ENCODE measurements at places on chromosomes 7 and 10.

GRCh38 chr10:48419714-48420113 lies 113.2 kb downstream of the MAPK8 start:
- no peak for DNase-seq

DNA sequence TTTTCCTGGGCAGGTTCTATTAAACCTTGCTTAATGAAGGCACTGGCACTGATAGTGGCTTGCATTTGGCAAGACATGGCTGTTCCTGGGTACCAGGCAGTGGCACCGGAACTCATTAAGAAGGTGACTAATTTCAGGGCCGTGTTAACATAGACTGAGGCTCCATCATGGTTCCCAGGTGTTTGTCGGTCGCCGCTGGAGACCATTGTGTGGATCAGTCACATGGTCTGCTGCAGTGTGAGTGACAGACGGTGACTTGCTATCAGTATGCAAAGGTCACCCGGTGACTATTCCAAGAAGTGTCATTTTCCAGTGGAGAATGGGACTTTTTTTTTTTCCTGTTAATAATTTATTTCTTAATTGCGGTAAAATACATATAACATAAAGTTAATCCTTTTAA lies 106.3 kb downstream of the INSYN2A start:
- no peak for DNase-seq

DNA sequence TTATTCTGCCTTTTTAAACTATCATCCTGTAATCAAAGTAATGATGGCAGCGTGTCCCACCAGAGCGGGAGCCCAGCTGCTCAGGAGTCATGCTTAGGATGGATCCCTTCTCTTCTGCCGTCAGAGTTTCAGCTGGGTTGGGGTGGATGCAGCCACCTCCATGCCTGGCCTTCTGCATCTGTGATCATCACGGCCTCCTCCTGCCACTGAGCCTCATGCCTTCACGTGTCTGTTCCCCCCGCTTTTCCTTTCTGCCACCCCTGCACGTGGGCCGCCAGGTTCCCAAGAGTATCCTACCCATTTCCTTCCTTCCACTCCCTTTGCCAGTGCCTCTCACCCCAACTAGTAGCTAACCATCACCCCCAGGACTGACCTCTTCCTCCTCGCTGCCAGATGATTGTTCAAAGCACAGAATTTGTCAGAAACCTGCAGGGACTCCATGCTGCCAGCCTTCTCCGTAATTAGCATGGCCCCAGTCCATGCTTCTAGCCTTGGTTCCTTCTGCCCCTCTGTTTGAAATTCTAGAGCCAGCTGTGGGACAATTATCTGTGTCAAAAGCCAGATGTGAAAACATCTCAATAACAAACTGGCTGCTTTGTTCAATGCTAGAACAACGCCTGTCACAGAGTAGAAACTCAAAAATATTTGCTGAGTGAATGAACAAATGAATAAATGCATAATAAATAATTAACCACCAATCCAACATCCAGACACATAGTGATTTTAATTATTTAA lies 151.7 kb downstream of the EGFR start:
- no peak for DNase-seq

DNA sequence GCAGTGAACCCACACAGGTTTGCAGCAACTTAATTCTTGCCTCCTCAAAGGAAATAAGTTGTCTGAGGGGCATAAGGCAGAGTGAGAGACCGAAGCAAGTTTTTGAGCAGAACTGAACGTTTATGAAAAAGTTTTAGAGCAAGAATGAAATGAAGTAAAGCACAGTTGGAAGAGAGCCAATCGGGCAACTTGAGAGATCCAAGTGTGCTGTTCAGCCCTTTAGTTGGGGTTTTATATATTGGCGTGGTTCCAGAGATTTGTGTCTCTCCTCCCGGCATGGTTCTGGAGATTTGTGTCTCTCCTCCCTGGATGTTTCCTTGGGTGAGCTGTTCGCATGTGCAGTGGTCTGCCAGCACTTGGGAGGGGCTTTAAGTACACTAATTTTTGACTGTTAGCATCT lies 141.4 kb upstream of the DGKB start:
- DNase-seq = no peak

DNA sequence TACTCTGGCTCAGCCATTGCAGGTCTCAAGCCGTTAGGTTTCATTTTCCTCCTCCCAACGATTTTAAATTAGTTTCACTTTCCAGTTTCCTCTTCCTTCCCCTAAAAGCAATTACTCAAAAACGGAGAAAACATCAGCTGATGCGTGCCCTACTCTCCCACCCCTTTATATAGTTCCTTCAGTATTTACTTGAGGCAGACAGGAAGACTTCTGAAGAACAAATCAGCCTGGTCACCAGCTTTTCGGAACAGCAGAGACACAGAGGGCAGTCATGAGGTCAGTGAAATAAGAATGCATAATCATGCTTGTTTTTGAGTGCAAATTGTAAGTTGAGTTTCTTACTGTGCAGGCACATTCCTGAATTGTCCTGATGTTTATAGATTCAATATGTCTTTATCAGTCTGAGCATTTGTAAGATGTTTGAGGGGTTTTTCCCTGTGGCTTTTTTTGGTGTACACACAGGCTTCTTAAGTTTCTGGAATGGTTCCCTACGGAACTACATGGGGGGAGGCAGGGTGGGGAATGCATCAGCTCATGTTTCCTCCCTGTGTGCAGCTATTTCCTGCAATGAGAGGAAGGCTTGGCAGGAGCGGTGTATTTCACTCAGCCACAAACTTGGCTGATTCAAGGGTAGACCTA lies at the start of gene IFIT3:
Gene IFIT3 (plus strand): TSS at position 195 of the 639 bp plus-strand sequence. CDS start 77 bp downstream, at position 272.
- no peak for DNase-seq

GRCh38 chr10:90204956-90205314 lies 503.5 kb downstream of the KIF20B start:
- DNase-seq = no peak

GRCh38 chr10:371515-371914 lies 236.3 kb downstream of the ZMYND11 start:
- no peak for DNase-seq

- no peak for DNase-seq
Observed at GRCh38 chr7:41702635-41703371, at the start of gene INHBA. Gene INHBA, minus strand, starts transcription at chr7:41703090. Its CDS starts 2,716 bp downstream, at chr7:41700374.

- DNase-seq = no peak
Observed at GRCh38 chr7:102221961-102222360, 64.7 kb upstream of the SH2B2 start.

DNA sequence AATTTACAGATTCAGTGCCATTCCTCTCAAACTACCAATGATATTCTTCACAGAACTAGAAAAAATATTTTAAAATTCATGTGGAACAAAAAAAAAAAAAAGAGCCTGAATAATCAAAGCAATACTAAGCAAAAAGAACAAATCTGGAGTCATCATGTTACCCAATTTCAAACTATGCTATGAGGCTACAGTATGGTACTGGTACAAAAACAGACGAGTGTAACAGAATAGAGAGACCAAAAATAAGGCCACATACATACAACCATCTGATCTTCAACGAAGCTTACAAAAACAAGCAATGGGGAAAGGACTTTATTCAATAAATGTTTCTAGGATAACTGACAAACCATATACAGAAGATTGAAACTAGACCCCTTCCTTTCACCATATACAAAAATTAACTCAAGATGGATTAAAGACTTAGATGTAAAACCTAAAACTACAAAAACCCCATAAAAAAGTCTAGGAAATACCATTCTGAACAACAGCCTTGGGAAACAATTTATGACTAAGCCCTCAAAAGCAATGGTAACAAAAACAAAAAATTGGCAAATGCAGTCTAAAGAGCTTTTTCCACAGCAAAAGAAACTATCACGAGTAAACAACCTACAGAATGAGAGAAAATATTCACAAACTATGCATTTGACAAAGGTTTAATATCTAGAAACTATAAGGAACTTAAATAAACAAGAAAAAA lies 207.7 kb downstream of the PTN start:
- no peak for DNase-seq

GRCh38 chr7:106614751-106615150 lies 46.2 kb downstream of the CCDC71L start:
- DNase-seq = no peak

- no peak for DNase-seq
Observed at GRCh38 chr10:44756216-44756615, 154.9 kb upstream of the TMEM72 start.

DNA sequence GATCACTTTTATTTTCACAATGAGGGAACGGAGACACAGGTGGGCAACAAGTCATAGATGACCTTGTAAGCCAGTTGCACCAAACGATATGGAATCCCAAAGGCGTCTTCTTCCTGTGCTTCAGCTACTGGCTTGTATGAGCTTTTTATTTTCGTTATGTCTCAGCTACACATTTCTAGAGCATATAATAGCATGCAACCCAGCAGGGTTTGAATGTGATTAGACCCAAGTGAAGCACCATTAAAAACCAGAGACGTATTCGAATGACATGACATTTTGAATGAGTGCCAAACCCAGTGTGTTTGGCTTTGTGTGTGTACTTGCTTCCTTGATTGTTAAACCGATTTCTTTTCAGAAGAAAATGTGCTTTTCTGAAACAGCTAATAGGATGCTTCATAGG lies 963.2 kb upstream of the CELF2 start:
- no peak for DNase-seq

DNA sequence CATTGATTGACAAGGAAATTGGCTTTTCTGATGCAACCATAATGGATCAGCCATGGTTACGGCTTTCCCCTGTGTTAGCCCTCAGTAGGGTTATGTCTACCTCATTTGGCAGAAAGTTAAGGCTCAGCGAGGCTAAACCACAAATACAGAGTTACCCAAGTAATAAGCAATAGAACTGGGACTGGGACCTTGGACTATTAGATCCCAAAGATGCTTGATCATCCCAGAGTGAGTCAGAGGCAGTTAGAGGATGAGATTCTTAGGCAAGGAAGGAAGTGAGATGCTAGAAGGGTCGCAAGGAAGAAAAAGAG lies 401.4 kb downstream of the TNS3 start:
- no peak for DNase-seq

GRCh38 chr10:71598621-71599055 lies 120.9 kb downstream of the C10orf105 start:
- DNase-seq = no peak

GRCh38 chr10:109889867-109890266 lies 33.4 kb downstream of the XPNPEP1 start:
- no peak for DNase-seq

DNA sequence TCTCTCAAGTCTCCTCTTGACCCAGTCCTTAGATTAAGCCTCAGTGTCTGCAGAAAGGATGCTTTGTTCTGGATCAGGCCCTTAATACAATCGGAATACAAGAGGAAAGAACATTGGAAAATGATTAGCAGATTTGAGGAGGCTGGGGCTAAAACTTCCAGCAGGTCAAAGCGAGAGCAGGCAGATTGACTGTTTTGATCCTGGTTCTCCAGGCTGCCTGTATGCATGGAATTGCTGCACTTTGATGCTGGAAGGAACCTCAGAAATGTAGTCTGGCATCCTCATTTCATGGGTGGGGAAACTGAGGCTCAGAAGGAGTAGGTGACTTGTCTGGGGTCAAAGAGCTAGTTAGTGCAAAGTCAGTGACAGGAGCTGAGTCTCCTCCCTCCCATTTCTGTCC lies 202.8 kb downstream of the EMX2 start:
- DNase-seq = no peak

DNA sequence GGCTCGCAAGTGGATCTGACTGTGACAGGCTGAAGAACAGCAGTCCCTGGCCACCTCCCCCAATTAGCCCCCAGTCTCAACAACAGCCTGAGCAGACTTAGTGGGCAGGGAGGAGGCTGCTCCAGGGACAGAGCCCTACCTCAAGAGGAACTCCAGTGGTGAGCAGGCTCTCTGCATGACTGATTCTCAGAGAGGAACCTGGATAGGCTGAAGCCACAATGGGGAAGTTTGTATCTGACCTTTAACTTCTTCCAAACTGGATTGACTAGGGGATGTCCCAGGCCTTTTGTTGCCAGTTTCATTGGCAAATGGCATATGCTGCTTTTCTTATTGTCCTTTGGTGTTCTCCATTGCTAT lies 93.0 kb downstream of the ARHGAP22 start:
- DNase-seq = no peak

DNA sequence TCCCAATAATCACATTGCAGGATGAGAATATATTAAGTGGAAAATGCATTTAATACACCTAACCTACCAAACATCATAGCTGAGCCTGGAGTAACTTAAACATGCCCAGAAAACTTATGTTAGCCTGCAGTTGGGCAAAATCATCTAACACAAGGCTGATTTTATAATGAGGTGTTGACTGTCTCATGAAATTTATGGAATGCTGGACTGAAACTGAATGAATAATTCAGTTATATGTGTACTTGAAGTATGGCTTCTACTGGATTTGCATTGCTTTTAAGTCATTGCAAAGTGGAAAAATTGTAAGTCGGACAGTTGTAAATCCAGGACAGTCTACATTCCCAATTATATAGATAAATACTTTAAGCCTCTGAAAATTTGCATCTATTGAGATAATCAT lies 5.4 kb downstream of the SFTPA1 start:
- DNase-seq = no peak

GRCh38 chr10:95031656-95032055 lies 37.6 kb downstream of the CYP2C8 start:
- no peak for DNase-seq

- DNase-seq = no peak
Observed at GRCh38 chr10:93436591-93437085, 45.5 kb downstream of the MYOF start.

DNA sequence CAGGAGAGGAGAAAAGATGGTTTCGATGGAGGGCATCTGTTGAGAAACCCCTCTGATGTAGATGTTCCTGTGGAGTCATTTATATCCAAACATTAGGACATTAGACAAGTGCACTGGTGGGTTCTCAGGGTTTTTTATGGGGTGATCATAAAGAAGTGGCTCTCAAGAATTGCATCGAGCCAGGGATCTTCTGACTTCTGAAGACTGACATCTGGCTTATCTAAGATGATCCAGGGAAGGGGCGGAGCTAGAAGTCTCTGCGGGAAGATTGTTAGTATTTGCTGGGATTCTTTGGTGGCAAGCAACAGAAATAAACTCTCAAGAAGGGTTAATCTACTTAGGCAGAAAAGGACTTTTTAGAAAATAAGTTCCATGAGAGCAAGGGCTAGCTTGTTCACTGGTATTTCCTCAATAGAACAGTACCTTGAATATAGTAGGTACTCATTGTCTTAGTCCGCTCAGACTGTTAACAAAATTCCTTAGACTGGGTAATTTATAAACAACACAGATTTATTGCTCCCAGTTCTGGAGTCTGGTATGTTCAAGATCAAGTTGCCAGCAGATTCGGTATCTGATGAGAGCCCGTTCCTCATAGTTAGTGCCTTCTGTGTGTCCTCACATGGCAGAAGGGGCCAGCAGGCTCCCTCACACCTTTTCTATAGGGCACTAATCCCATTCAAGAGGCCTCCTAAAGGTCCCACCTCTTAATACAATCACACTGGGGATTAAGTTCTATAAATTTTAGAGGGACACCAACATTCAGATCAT lies 28.5 kb upstream of the SYPL1 start:
- DNase-seq = no peak

DNA sequence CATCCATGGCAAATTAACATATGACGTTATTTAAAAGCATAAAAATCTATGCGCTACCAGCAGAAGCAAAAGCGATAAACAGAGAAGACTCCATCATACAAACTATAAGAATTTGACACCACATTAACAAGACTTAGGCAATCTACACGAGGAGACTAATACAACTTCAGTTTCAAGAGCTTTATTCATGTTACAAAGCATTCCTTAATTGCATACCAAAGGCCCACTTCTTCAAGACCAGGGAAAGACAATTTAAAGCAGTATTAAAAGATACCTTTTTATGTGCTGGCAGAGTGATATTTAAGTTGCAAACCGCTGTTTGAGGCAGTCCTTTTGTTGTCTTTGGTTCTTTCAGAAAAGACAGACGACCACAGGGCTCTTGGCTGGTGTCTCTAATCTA lies 176.0 kb upstream of the CCDC6 start:
- no peak for DNase-seq

GRCh38 chr7:127968547-127968946 lies 62.7 kb downstream of the LRRC4 start:
- no peak for DNase-seq

GRCh38 chr7:129489491-129489890 lies 12.8 kb upstream of the SMKR1 start:
- no peak for DNase-seq
